Cortex of kidney (tissue), 1 donor: ENCODE measurements at places on chromosomes 3 and 15.

DNA sequence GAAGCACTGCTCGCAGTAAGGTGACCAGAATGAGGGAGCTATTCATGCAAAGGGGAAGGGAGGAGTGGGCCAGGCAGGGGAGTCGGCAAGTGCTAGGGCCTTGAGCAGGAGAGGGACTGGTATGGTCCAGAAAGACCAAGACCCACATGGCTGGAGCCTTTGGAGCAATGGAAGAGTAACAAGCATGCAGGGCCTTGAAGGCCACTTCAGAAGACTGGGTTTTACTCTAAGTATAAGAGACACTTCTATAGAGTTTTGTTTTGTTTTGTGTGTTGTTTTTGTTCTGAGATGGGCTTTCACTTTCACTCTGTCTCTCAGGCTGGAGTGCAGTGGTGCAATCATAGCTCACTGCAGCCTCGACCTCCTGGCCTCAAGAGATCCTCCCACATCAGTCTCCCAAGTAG, 42.0 kb downstream of the BFSP2 start:
- DNase-seq = no peak

GRCh38 chr3:157632075-157632474, 128.9 kb upstream of the VEPH1 start:
- DNase-seq = no peak

DNA sequence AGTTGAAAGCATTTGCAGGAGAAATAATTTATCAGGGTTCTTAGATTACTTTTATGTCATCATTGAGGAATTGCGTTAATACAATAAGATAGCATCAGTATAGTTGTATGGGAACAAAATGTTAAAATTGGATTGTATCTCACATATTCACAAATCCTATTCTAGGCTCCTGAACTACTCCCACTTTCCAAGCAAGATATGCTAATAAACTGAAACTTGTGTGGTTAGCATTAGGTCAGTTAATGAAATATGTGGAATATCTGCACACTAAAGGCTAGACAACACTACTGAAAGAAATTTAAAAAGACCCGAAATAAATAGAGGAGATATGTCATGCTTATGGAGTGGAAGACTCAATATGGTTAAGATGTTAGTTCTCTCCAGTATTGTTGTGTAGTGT, 272.7 kb downstream of the DOCK3 start:
- no peak for DNase-seq

- DNase-seq = no peak
Measured at GRCh38 chr15:79073336-79073735, 17.2 kb downstream of the RASGRF1 start.

DNA sequence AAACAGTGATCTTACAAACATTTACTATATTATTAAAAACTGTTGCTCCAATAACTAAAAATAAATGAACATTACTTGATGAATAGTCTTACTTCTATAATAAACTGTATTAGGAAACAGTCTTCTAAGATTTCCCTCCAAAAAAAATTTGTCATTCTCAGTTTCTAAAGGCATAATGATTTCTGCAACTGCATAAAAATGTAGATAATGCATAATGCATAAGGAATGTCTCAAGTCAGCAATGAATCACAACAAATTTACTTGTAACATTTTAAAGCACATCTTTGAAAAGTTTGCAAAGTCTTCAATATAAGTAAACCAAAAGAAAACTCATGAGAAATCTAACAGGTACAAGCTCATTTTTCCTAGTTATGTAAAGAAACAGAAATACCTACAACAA, 113.5 kb downstream of the VPS13C start:
- DNase-seq = no peak

- DNase-seq = no peak
Measured at GRCh38 chr3:11565932-11566331, 77.8 kb downstream of the VGLL4 start.

- DNase-seq = no peak
Measured at GRCh38 chr15:44447772-44448376, 20.4 kb downstream of the CTDSPL2 start.

DNA sequence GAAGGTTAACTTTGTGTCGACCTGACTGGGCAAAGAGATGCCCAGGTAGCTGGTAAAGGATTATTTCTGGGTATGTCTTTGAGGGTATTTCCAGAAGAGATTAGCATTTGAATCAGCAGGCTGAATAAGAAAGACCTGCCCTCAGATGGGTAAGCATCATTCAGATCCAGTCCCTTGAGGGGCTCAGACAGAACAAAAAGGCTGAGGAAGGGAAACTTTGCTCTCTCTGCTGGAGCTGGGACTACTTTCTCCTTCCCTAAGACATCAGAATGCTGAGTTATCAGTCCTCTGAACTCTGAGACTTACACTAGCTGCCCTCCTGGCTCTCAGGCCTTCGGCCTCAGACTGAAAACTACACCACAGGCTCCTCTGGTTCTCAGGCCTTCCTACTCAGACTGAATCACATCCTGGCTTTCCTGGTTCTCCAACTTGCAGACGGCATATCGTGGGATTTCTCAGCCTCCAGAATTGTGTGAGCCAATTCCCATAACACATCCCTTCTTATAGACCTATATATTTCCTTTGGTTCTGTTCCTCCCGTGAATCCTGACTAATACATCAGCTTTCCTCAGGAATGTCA, 982.9 kb downstream of the TUSC7 start:
- DNase-seq = no peak

DNA sequence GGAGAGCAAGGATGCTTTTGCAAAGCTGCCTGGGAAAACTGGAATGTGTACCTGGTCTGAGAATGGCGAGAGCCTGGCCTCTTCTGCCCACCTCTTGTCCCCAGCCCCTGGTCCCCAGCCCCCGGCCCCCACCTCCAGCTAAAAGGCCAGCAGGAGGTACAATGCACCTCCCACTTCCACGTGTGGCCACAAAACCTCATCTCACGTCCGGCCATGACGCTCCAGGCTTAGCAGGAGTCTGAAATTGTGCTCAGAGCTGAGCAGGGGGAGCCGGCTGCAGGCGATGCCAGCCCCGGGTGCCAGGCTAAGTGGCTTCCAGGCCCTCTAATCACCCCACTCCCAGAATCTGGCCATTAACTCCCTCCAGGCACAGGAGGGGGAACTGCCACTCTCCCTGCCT, 83.1 kb upstream of the PRR20G start:
- no peak for DNase-seq

DNA sequence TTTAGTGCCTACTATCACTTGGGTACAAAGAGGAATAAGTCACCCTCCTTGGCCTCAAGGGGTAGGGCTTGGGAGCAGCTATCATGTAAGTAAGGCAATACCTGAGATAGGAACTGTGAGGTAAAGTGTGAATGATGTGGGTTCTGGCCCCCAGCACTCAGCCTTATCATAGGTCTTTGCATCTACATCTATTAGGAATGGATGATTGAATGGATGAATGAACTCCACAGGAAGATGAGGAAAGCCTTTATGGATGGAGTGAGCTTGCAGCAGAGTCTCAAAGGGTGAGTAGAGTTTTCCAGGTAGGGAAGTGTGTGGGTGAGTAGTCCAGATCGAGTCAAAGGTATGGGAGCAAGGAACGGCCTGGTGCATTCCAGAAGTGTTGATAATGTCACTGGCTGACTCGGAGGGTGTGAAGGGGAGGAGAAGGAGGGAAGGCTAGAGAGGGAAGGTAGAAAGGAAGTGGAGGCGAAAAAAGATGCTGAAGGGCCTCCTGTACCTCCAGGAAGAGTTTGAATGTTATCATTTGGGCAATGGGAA, 13.1 kb upstream of the ABHD2 start:
- DNase-seq = no peak

- no peak for DNase-seq
Measured at GRCh38 chr15:62823561-62823960, 219.0 kb upstream of the TPM1 start.

DNA sequence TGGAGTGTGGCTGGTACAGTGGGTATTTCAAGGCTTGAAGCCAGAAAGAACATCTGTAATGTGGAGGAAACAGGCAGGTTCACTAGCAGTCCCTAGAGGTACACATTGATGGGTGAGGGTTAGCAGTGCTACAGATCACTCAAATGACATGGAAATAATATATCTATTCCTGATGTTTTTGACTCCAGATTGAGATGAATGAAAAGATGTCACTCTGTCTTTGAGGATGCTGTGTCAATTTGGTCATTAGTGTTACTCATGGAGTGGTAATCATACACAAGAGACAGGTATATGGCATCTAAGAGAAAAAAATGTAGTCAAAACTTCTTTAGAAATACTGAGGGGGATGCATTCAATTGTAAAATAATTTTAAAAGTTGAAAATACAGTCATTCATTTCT, 135.1 kb downstream of the ZIC1 start:
- DNase-seq = no peak

DNA sequence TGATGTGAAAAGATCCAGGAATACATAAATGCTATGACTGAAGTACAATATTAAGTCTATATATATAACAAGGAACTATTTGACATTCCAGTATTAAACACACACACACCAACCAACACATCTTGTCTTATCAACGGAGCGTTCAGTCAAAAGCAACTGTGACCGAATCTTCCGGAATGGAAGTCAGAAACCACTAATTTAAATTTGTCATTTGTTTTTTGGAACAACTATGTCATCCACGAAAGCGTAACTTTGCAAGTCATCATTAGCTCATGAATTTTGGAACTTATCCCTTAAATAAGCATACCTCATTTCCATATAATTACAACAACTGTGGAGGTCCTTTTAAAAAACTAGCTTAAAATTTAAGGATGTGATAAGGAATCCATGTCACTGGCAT, 5.0 kb downstream of the ZNF385D start:
- no peak for DNase-seq

- no peak for DNase-seq
Measured at GRCh38 chr3:55902221-55902900, 415.3 kb upstream of the WNT5A start.

DNA sequence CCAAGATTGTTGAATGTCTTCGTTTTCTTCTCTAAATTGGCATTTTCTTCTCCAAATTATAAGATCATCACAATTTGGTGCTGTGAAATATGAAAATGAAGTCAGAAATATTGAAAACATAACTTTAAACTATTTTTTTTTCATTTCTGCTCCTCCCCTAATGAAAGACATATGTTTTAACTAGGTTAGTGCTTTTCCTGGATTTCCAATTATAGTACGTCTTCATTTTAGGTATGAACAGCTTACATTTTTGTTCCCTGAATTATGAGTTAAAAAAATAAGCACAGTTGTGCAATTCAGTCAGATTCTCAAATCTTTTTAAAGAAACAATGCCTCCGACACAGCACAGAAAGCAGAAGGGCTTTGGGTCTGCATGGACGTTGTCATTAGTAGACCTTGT, 83.5 kb upstream of the CFAP20DC start:
- DNase-seq = no peak

DNA sequence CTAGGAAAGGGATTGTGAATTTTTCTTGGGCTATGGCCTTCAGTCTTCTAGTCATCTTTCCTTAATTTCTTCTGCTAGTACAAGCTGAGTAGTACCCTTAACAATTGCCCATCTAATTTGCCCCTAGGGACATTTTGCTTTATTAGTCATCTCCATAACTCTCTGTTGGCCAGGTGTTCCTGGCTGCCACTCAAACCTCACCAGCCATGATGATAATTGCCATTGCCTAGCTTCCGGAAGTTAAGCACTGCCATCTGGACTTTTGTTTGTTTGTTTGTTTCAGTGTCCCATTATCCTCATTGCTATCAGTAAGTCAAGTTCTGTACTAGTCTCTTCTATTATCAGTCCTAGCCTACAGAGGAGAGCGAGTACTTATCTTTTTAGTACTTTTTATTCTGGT, 36.6 kb upstream of the UBL7 start:
- no peak for DNase-seq

- DNase-seq = no peak
Measured at GRCh38 chr15:79244876-79245275, 37.6 kb upstream of the ANKRD34C start.

DNA sequence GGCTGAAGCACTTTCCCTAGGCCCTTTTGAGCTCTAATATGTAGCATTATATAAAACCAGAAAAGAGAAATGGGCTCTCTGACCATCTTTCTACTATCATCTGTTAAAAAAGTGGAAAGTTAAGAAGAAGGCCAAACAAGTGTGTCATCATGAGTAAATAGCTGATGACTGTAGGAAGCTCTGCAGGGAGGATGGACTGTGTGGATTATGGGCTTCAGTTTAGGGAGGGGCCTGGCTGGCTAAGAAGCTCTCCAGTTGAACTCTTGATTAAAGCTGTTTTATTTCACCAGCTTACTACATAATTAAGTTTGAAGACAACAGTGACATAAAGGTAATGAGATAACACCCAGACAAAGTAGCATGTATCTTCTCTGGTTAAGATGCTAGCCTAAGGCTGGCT, 30.6 kb downstream of the INTS14 start:
- DNase-seq = no peak

- DNase-seq = no peak
Measured at GRCh38 chr15:25684521-25685431, 178.4 kb downstream of the ATP10A start.

GRCh38 chr3:111662907-111663306, 67.8 kb upstream of the ZBED2 start:
- no peak for DNase-seq

DNA sequence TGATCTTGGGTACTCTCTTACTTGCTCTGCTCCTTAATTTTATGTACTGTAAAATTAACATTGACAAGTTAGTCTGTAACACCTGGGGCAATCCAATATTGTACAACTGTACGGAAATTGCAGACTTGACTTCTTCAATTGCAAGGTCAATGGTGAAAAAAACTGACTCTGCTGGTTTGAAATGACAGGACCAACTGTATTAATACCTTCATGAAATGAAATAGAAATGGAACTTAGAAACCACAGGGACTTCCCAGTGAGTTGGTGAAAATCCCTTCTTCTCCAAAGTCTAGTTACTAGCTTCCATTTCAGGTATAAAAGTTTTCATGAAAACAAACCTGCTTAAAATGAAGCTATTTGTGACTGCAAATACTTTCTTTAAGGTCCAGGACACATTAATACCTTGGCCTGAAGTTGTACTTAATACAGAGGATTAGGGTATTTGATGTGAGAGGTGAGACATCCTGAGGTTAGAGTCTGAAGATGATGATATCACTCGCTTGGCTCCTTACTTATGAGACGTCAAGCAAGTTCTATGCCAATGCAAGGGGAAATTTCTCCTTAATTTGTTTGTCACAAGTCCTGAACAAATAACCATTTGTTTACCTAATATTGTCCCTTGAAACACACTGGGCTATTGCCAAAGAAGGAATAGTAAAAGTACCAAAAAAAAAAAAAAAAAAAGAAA, 226.2 kb upstream of the TP63 start:
- no peak for DNase-seq

- no peak for DNase-seq
Measured at GRCh38 chr3:46200211-46200610, 7.9 kb downstream of the CCR1 start.

DNA sequence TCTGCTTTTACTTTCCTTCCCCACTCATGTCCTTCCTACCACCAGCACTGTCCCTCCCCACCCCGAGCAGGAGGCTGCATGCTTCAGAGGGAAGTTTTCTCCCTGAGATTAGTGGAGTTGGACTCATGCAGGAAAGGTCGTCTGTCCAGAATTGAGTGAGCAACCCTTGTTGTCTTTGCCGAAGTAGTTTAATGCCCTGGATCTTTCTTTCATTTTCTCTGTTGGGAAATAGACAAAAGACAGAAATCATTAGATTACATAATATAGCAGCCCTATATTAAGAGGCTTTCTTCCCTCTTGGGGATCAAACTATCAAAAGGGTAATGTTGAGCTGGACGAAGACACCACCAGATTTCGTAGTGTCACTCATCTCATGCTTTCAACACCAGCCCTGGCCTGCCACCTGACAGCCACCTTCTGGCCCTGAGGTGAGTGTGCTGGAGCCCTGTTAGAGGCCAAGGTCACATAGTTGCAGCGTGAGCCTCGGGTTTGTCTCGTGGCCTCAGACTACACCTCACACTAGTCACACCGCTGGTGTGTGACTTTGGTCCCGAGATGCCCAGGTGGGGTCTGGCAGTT, 231.0 kb downstream of the ITPR1 start:
- DNase-seq = no peak
